ENCODE measurements at places on chromosomes 2 and 18. TPM values are rescaled to one million over a fixed set of nuclear protein-coding genes. Genes with fewer than 3 reads are reported as not detected.

Gene MOB4
- 20.1 TPM for total RNA-seq

Gene WDR35
- total RNA-seq, result 4.8 TPM

Gene SCN7A
- total RNA-seq, result not detected

Gene ATP6V1C2
- 0.50 TPM for total RNA-seq

Gene TMEFF2
- total RNA-seq, result 0.06 TPM

Gene TMEM87B
- total RNA-seq, result 23.1 TPM

Gene REG3A
- not detected for total RNA-seq

Gene IL36G
- total RNA-seq, result not detected

Gene CHRNG
- total RNA-seq, result not detected

Gene SULT1C4
- total RNA-seq, result not detected

Gene TPO
- total RNA-seq, result not detected

Gene RAPH1
- total RNA-seq, result 84.6 TPM

Gene C2orf78
- not detected for total RNA-seq

Gene TCF23
- 0.10 TPM for total RNA-seq

Gene XIRP2
- total RNA-seq, result not detected

Gene EFR3B
- 0.24 TPM for total RNA-seq

Gene ABCG5
- not detected for total RNA-seq

Gene KATNAL2
- 6.1 TPM for total RNA-seq

Gene VWA3B
- total RNA-seq, result not detected

Gene ARHGEF4
- 6.2 TPM for total RNA-seq

Gene CAPN13
- total RNA-seq, result not detected

Gene RHOB
- 180 TPM for total RNA-seq

Gene DSC3
- under 0.01 TPM for total RNA-seq

Gene KLHL41
- 1.00 TPM for total RNA-seq

Gene BARD1
- 4.2 TPM for total RNA-seq
